ENCODE measurements at places on chromosomes 16 and 17. TPM values are rescaled to one million over a fixed set of nuclear protein-coding genes. Genes with fewer than 3 reads are reported as not detected.

DNA sequence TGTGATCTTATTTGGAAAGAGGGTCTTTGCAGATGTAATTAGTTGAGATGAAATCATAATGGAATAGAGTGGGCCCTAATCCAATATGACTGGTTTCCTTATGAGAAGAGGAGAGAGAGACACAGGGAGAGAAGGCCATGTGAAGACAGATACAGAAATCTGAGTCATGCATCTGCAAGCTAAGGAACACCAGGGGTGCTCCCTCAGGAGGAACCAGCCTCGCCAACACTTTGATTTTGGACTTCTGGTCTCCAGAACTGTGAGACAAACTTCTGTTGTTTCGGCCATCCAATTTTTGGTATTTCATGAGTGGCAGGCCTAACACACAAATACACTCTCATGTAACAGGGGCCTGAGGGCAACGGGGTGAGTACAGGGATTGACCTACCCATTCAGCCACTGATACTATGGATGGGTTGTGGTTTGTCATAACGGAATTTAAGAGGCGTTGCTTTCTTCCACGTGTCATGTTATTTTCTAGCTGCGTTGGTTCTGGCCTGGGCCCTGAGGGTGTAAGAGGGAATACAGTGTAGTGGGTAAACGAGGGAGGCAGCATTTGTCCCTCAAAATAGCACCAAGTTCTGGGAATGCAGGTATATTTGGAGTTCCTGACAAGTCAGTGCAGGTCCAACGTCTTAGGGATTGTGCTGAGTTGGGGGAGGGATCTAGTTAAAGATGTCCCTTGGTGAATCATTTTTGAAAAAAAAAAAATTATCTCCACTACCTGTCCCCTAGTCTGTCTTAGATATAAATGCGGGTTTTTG is 17.7 kb downstream of the PLCG2 start:
- no peaks in the 10 kb centered on the region for H3K4me1 ChIP-seq
- DNase-seq = no peak
- no peak overlapping the region for H3K4me3 ChIP-seq
- H3K36me3 ChIP-seq = no peaks in the 10 kb centered on the region
- H3K27me3 ChIP-seq = no peaks in the 10 kb centered on the region

The ZNF785 gene
- total RNA-seq = 21.6 TPM

The CDT1 gene
- 10.8 TPM for total RNA-seq

The FZD2 gene
- total RNA-seq = 7.6 TPM

The NPTX1 gene
- 0.49 TPM for total RNA-seq

Measured in vagina (tissue), 2 donors.